Glomerular endothelial cell (primary cell): ENCODE measurements at places on chromosomes 4 and X. TPM values are rescaled to one million over a fixed set of nuclear protein-coding genes. Genes with fewer than 3 reads are reported as not detected.

The RAB40AL gene
- 2.6 TPM in 1 of 2 replicates, not detected in the other for total RNA-seq

The AKAP14 gene
- not detected in 2 replicates for total RNA-seq

The TCEAL6 gene
- total RNA-seq, result not detected in 2 replicates

The GDI1 gene
- 84.3 and 115 TPM in 2 replicates for total RNA-seq

The SSX2 gene
- total RNA-seq, result not detected in 2 replicates

The DCLK2 gene
- 4.4 and 10.0 TPM in 2 replicates for total RNA-seq

The PDCL2 gene
- not detected in 2 replicates for total RNA-seq

The COL4A5 gene
- total RNA-seq, result 40.1 and 84.2 TPM in 2 replicates

The ADAM29 gene
- not detected in 2 replicates for total RNA-seq

The NSUN7 gene
- 0.88 and 1.6 TPM in 2 replicates for total RNA-seq

The WWC2 gene
- 24.1 and 32.0 TPM in 2 replicates for total RNA-seq

The MAGEA8 gene
- total RNA-seq, result not detected in 2 replicates

The RNF212 gene
- 0.29 and 4.9 TPM in 2 replicates for total RNA-seq

The NLGN3 gene
- total RNA-seq, result 0.10 and 0.99 TPM in 2 replicates

The WDR1 gene
- 382 and 455 TPM in 2 replicates for total RNA-seq

The HMGN5 gene
- total RNA-seq, result 0.29 and 5.5 TPM in 2 replicates

The HTR2C gene
- not detected in 2 replicates for total RNA-seq

The FGG gene
- total RNA-seq, result not detected in 2 replicates
